ENCODE measurements at places on chromosomes 1 and 21. TPM values are rescaled to one million over a fixed set of nuclear protein-coding genes. Genes with fewer than 3 reads are reported as not detected.

Gene C1orf94
- total RNA-seq, result 0.68 TPM

Gene NMNAT1
- total RNA-seq, result 7.6 TPM

Gene DTL
- total RNA-seq, result 28.0 TPM

Gene CHI3L2
- total RNA-seq, result 2.6 TPM

Gene ZNF683
- total RNA-seq, result not detected

Gene AIRE
- total RNA-seq, result 0.10 TPM

GRCh38 chr1:170274131-170274501, 128.4 kb downstream of the NTMT2 start:
- DNase-seq, result no peak

GRCh38 chr1:212101735-212102134, 66.2 kb downstream of the DTL start:
- DNase-seq, result no peak

DNA sequence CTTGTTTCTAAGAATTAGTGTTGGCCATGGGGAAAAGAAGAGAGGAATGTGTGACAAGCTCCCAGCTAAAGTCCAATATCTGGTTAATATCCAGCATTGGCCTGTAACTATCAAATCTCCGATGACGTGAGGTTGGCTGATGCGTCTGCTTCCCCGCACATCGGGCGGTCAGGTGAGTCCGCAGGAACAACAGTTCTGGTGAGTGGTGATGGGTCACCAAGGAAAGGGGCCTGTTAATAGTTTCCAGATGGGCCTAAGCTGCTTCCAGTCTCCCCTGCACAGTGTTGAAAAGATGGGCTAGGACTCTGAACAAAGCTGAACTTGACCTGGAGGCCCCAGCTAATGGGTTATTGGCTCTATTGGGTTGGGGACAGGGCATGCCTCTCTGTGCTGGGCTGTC, 193.1 kb upstream of the EDN2 start:
- peak; percentile 21 for DNase-seq

- DNase-seq, result peak; percentile 62
Observed at GRCh38 chr1:226870026-226870400, 403 bp upstream of the PSEN2 start.

GRCh38 chr1:177210071-177210470, 39.3 kb downstream of the BRINP2 start:
- no peak for DNase-seq

DNA sequence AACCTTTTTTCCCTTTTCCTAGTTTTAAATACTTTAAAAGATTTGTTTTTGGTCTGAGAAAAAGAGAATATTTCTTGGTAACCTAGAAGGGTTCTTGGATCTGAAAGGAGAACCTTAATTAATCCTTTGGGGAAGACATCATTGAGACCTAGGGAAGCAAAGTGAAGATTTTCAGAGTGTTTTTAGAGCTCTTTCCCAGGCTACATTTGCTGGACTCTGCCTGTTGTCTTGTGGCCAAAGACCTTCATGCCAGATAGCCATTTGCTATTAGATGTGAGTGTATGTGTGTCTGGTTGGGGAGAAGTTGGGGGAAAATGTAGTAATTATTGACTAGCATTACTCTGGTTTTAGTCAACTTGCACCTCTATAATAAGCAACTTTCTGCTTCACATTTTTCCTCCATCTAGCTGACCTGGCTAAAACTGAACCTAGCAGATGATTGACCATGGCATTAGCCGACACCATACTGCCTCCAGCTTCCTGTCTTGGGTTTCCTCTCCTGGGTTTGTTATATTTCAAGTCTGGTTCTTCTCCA, 239.1 kb downstream of the USP25 start:
- DNase-seq, result no peak

DNA sequence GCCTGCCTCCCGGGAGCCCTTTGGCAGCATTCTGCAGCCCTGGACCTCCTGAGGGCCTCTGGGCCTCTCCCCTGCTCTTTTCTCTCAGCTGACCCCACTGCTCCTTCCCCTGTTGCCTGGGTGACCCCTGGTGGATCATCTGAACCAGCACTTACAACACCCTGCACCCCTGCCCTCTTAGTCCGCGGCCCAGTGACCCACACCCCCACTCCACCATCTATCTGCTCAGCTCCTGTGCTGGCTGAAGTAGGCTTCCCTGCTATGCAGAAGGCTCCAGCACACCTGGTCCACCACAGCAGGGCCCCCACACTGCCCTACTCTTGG, 74.0 kb downstream of the DMRTA2 start:
- DNase-seq, result no peak

GRCh38 chr1:222897527-222898190, 82.8 kb downstream of the DISP1 start:
- DNase-seq, result no peak

- peak; percentile 67 for DNase-seq
Observed at GRCh38 chr1:243882276-243882675, 32.2 kb upstream of the AKT3 start.

DNA sequence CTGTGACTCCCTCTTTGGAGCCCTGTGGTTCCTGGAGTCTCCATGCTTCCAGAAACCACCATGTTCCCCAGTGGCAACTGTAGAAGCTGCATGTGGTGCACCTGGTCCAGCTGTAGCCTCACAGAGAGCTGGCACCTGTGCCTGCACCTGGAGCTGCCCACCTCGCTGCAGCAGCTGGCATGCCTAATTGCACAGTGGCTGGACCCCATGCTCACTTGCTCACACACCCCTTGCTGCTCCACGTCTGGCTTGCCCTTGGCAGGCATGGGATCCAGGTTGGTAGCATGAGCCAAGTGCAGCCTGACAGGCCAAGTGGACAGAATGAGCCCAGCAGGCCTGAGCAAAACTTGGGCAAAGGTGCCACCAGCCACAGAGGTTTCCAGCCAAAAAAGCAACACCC, 680.1 kb downstream of the MATN1 start:
- no peak for DNase-seq

DNA sequence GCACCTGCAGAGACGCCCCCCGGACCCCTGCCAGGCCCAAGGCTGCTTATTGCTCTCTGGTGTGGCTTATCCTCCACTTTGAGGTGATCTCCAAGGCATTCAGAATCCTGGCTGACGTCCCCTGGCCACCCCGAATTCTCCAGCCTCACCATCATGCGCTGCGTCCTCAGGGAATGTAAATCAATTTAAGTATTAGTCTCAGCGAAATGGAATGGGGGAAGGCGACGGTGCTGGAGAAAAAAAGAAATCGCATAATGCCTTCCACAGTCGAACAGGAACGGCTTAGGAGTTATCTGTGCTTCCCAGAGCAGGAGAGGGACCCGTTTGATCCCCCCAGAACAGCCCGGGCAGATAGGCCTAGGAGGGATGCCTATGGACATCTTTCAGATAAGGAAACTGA, 2.9 kb downstream of the EPHA8 start:
- no peak for DNase-seq
